ENCODE measurements at places on chromosomes 2 and 18.

DNA sequence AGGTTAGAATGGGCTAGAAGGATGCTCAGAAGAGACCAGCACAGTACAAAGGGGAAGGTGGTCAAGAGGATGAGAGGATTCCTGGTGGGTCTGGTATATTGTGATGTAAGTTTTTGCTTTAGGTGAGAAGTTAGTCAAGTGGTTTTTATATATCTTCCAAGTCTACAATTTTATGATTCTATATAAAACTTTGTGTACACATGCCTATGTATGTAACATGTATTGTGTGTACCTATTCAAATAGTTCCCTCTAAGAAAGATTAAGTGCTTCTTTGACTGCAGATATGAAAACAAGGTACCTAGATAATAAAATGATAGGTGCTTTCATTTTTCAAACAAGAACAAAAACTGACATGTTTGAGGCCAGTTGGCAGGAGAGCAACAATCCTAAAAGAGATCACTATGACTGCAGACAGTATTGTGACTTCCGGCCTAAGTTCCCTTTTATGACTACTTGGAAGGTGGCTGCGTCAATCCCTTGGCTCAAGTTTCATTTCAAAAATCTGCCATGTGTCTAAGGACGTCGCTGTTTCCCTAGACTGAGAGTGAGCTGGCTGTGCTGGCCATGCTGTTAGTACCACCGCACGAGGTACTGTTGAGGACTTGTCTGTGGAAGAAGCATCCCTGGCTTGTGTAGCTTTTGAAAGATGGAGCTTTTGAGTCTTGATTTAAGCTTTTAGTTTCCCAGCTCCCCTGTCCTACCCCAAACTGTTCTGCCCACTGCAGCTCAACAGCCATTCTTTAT is 123.1 kb downstream of the PRPF40A start:
- DNase-seq, result no peak

- no peak for DNase-seq
Measured at GRCh38 chr2:218828477-218828778, 3.2 kb downstream of the PRKAG3 start.

- peak; percentile 4 for DNase-seq
Measured at GRCh38 chr2:20288642-20289340, 61.9 kb downstream of the PUM2 start.

DNA sequence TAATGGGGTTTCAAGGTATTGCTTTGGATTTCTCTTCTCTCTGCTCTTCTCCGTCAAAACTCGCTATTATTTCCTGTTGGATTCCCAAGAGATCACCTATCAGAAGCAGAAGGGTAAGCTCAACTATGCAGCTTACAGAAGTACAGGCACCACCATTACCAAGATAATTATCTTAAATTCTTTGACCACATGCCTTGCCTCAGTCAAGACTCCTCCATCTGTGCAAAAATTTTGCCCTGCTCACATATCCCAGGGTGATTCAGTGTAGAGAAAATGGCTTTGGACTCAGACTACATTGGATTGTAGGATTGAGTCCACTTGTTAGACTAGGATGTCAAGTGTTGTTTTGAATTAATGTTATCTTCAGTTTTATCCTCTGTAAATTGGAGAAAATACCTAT is 698.7 kb downstream of the TDRD15 start:
- no peak for DNase-seq
